Stimulated activated CD8-positive, alpha-beta memory T cell treated with anti-CD3 and anti-CD28 coated beads, Interleukin-15, amount 100 ng/mL, for 24 hours (primary cell): ENCODE measurements at places on chromosomes 1 and 21.

GRCh38 chr1:97046765-97047420 lies 325.3 kb downstream of the PTBP2 start:
- no peak for DNase-seq

GRCh38 chr1:186144505-186144904 lies 230.5 kb downstream of the TPR start:
- no peak for DNase-seq

DNA sequence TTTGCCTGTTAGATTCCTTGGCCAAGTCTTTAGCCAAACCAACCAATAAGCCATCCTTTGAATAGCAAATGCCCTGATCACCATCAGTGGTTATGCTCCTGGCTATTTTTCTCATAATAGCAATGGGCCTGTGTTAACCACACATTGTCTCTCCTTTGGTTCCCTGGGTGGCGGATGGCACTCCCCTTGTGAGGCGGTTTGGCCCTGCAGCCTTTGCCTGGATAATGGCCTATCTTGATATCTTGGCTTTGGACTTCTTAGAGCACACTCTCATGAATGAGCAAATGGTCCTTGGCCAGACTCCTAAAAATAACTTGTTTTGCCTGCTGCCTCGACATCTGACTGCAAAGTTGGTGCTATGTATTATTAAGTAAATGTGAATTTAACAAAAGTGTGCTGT lies 22.4 kb upstream of the ZBTB18 start:
- DNase-seq, result no peak

DNA sequence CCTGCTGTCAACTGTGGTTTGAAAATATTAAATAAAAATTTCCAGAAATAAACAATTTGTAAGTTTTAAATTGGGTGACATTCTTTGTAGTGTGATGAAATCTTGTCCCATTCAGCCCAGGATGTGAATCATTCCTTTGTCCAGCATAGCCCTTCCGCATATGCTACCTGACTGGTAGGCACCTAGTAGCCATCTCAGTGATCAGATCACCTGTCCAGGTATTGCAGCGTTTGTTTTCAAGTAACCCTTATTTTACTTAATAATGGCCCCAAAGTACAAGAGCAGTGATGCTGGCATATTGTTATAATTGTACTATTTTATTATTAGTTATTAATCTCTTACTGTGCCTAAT lies 351.6 kb upstream of the B3GALT2 start:
- no peak for DNase-seq

GRCh38 chr1:175553280-175553679 lies 190.1 kb downstream of the TNR start:
- no peak for DNase-seq

- DNase-seq, result no peak
These were observed 163.0 kb upstream of the DAB1 start for GRCh38 chr1:57586842-57587241.

DNA sequence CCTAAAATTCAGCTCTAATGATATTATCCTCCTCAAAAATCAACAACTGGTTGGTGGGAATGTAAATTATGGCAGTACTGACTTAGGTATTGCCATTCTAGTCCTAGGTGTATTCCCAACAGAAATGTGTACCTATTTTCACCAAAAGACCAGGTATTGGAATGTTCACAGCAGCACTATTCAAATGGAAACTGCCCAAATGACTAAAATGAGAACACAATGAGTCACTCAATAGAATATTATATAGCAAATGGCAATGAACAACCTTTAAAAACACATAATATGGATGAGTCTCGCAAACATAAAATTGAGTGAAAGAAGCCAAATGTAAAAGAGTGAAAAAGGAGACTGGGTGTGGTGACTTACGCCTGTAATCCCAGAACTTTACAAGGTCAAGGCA lies 44.9 kb downstream of the GADD45A start:
- DNase-seq, result no peak

DNA sequence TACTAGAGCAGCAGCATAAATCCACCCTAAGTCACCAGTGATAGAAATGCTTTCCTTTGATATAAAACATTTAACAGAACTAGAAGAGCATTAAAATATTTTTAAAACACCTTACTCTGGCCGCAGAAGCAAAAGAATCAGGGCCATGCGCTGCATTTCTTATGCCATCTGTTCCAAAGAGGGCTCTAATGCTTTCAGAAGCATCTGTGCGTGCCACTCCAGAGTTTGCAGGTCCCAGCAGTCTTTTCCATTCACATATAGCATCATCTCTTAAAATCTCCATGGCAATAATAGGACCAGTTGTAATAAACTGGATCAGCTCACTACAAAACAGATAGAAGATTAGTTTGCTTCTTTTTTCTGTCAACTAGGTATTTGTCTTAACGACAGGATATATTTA lies 69.2 kb downstream of the NME7 start:
- DNase-seq, result no peak

GRCh38 chr21:45115141-45115540 lies 40.8 kb downstream of the ADARB1 start:
- DNase-seq, result no peak

- no peak for DNase-seq
These were observed at the start of gene GJA4 for GRCh38 chr1:34792868-34793727. Gene GJA4, plus strand, starts transcription at chr1:34792999. Its CDS starts 1,215 bp downstream, at chr1:34794214.

- no peak for DNase-seq
These were observed 7.7 kb upstream of the PRMT2 start for GRCh38 chr21:46627726-46628125.

- no peak for DNase-seq
These were observed 257.7 kb downstream of the ATG4C start for GRCh38 chr1:63041660-63042059.

GRCh38 chr1:109642626-109643025 lies 13.3 kb upstream of the GSTM4 start:
- no peak for DNase-seq

DNA sequence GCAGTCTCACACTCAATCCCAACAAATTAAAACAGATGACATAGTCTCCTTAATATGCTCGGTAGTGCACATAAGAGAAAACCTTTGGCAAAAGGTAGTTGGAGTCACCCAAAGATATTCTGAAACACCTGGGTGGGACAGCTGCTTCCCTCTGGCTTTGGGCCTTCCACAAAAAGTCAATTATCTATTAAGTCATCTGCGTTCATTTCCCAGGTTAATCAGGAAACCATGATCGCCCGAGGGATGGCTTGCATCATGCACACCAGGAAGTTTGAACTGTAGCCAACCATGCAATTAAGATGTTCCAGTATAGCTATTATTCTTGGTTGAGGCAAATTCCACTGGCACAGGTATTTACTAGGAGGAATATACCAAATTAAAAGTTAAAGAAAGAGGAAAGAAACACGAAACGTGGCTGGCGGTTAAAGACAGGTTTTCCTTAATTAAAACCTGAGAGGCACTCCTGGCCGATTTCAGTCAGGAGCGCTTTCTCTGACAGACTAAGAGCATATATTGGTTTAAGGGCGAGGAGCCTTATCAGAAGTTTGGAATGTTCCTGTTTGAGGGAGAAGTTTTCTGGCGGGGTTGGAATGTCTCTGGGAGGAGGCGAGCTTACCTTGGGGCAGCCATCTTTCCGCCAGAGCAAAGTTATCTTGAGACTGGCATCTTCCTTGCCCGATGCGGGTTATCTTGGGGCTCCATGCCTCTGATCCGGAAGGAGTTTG lies 19.9 kb downstream of the CLDN17 start:
- no peak for DNase-seq

DNA sequence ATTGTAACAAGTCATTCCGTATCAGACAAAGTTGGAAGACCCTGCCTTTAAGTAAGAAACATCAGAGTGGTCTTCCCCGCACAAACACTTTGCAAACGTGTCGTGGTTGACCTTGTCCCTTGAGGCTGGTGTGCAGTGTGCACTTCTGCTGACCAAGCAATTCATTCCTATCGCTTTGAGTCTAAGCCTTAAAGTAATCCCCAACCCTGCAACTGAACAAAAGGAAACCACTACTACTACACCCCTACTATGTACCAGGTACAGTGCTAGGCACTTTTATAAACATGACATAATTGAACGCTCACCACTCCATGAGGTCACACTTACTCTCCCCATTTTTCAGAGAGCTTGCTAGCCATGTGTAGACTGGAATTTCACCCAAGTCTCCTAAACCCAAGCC lies 10.6 kb downstream of the ITPKB start:
- DNase-seq, result no peak

- DNase-seq, result no peak
These were observed 32.2 kb upstream of the LGALS8 start for GRCh38 chr1:236491469-236492136.

DNA sequence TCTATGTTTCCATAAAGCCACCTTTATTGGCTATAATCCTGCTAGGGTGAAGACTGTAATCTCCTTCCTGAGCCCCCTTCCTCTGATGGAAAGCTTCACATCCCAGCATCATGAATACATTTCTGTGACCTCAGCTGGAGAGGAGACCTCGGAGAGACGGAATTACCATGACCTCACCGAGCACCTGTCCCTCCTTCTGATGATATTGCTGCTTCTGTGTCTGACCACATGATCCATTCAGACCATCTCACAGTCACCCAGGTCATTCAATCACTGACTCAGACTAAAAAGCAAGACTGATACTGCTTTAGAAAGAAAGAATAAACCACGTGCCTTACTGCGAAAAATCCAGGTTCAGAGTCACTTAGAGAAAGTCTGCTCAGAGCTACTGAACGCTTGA lies 8.8 kb downstream of the KCND3 start:
- DNase-seq, result no peak

DNA sequence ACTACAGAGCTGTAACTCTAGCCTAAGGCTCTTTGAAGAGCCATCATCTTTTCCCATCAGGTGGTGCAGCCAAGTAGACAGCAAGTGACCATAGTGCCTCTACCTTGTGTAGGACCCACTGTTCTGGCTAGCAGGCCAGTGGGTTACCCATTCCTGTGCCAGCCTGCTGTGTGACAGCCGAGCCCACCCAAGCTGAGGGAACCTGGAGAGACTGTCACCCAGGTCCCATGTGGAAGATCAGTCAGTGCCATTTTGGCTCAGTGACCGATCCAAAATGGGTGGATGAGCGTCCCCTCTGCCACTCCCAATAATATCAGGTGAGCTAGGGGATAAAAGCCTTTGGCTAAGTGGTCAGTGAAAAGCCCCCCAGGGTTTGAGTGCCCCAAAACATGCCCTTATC lies 417.9 kb downstream of the MATN1 start:
- DNase-seq, result no peak

DNA sequence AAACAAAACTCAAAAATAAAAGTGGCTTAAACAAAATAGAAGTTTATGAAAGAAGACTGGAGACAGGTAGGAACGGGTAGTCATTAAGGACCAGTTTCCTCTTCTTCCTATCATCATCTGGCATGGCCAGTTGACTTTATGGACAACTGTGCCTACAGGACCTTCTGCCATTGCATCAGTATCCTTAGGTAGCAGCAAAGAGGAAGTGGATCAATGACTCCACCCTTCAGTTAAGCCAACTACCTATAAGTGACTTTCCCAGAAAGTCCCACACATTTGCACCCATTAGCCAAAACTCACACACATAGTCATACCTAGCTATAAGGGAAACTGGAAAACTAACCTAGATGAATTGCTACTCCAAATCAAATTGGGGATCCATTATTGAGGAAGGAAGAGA lies 51.7 kb downstream of the RASAL2 start:
- DNase-seq, result no peak

DNA sequence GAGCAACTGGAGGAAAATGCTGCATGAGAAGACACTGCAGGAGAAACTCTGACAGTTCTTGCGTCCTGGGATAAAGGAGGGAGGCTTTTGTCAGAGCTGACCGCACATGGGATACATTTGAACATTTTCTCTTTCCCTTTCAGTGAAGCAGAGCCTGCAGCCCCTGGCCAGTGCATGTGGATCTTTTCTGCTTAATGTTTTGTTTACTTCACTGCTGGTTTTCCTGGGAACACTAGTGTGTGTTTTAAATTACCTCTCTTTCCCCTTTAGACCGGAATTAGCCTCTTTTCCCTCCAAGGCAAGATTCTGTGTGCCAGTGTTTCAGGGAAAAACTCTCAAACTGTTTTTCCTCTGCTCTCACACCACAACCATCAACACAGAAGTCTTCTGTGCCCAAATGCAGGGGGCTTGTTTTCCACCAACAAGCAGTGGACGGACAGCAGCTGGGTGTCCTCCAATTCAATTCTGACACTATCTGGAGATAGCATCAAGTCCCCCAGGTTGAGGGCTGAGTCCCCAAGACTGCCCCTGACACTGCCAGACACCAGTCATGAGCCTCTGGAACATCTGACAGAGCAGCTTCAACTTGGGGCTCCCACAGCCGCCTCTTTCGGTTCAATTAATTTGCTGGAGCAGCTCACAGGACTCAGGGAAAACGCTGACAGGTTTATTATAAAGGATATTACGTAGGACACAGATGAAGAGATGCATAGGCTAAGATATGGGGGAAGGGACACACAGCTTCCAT lies 136.2 kb downstream of the RHOU start:
- DNase-seq, result no peak

- DNase-seq, result no peak
These were observed 26.2 kb downstream of the UBASH3A start for GRCh38 chr21:42429856-42430255.

GRCh38 chr1:14629363-14630014 lies 31.0 kb downstream of the KAZN start:
- no peak for DNase-seq

DNA sequence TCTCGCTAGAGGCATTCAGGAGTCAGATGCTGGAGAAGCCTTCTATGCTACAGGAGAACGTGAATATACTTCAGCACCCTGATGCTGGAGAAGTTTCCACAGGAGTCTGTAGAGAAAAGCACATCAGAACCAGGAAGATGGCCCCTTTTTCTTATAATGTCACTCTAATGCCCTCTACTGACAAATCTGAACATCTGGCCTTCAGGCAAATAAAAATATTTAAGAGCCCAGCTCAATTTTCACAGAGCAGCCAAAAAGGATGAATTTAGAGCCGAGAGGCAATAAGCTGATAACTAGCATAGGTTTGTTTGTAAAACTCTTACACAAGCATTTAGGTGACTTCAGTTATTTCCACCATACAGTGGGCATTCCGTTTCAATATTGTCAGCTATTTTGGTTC lies 3.8 kb upstream of the RRP15 start:
- DNase-seq, result no peak

GRCh38 chr21:25487046-25487594 lies 120.2 kb downstream of the MRPL39 start:
- DNase-seq, result no peak

GRCh38 chr1:21651214-21652042 lies 17.7 kb downstream of the RAP1GAP start:
- DNase-seq, result no peak
